Mesothelial cell of epicardium (in vitro differentiated cells): ENCODE measurements at places on chromosomes 16 and 17.

- DNase-seq = no peak
These were observed 65.7 kb upstream of the LRRC37A3 start for GRCh38 chr17:64984851-64985521.

DNA sequence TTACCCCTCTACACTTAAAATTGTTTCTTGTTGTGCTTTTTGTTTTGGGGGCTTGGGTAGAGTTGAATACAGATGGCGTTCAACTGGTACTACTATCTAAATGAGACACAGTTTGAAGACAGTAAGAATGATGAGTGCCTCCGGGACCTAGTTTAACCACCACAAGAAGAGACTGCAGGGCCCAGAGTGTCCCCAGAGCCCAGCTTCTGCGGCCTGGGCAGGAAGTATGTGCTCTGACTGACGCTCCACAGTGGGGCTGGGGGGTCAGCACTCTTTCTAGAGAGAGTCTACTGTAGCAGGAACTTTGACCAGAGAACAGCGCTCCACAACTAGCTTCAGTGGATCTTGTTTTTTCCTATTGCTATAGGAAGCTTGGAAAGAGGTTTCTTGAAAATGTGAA, 174.0 kb downstream of the VPS53 start:
- no peak for DNase-seq

DNA sequence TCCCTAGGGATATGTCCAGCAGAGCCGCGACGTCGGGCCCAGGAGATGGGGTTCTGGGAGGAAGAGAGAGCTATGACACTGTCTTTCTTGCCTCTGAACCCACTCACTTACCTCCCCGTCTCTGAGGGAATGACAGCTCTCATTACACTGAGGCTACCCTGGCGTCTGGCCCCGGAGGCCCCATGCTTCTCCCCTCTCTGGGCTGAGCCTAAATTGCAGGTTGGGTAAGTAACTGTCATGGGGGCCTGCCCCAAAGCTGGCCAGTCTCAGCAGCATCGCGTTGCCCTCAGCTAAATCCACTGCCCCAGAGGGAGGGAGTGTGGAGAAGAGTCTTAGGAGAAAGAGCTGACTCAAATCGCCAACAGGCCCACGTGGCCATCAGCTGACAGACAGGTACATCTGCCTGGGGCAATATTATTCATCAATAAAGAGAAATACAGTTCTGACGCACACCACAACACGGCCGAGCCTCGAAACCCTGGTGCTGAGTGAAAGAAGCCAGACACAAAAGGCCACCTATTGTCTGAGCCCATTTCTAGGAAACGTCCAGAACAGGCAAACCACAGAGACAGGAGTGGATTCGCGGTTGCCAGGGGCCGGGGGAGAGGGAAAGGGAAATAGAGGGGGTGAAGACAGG, 156.4 kb downstream of the C16orf95 start:
- DNase-seq = no peak

GRCh38 chr17:19660219-19660870, 11.8 kb downstream of the ALDH3A2 start:
- DNase-seq = no peak

- DNase-seq = peak; percentile 92
These were observed 611.3 kb upstream of the SALL1 start for GRCh38 chr16:51762081-51762996.

DNA sequence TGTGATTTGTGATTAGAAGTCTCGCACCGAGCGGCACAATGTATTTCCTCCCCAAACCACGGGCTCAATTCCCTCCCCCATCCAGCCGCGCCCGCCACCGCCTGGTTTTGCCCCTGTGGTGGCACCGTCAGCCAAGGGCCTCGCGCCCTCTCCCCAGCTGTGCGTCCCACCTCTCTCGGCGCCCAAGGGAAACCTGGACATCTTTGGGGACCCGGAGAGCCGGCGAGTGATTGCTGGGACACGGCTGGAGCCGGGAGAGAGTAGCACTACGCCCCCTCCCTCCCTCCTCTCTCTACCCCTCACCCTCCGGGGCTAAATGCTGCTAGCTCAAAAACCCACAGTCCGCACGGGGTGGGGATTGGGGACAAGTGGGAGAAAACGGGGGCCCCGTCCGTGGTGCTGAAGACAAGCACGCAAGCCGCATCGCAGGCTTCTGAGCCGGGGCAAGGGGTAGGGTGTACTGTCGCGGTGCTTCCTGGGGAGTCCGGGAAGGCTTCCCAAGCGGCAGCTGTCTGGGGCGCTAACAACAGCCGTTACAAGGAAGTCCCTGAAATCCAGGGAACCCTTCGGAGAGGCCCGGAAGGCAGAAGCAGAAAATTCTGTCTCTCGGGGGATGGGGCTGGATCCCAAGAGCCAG, 1.4 kb downstream of the CBLN1 start:
- DNase-seq = no peak

DNA sequence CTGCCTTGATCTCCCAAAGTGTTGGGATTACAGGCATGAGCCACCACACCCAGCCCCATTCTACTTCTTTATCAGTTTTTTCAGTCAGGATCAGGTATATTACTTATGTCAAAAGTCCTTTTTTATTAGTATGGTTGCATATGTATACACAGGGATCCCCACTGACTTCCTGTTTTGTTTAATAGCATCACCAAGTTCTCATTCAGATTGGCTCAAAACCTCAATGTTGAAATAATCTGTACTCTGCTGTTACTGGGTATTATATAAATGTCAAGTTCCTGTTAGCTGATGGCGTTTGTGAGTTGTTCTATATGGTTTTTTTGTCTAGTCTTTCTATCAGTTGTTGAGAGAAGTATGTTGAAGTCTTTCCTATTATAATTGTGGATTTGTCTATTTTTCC, 168.5 kb downstream of the BCAS3 start:
- no peak for DNase-seq

- no peak for DNase-seq
These were observed 46.7 kb downstream of the C16orf82 start for GRCh38 chr16:27113341-27113841.

DNA sequence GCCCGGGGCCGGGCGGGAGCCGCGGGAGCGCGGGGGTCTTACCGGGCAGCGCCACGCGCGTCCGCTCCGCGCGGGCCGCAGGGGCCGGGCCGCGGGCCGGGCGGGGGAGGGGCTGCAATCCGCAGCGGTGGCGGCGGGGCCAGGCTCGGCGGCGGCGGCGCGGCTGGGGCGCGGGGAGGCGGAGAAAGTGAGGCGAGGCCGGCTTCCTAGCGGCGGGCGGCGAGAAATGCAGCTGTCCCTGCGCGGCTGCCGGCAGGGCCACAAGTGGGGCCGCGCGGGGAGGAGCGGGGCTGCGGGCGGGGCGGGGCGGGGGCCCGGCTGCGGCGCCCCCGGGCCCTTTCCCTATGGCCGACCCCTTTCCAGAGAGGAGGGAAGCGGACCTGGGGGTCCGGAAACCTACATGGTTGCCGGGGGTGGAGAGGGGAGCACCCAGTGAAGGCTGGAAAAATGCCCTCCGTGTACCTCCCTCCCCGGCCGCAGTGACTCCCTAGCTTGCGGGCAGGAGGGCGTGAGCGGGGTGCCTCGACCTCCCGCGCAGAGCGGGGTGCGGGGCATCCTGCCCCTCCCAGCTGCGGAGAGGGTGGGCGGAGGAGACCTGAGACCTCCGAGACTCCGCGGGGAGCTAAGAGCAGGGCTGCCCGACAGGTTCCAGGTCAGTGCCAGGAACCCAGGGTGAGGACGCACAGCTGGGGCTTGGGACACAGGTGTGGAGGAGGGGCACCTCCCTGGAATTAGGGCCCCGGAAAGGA, at the start of gene CUEDC1:
Gene CUEDC1, minus strand, starts transcription at position 230 of the 749 bp plus-strand sequence. CDS start 69,848 bp downstream, outside the sequence.
- peak; percentile 84 for DNase-seq

DNA sequence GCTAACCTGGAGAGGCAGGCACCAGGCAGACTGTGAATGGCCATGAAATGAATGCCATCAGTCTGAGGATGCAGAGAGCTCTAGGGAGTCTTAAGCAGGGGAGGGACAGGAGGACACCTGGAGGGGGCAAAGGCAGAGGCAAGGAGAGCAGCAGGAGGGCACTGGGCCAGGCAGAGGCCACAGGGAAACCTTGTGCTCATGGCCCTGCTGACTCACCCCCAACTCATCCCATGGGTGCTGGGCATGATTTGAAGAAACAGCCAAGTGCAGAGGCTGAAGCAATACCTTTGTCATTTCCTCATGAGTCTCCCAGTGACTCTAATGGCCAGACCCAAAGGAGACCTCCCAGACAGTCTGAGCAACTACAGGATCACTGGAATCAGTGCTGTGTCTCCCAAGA, 141.4 kb downstream of the TMEM132E start:
- no peak for DNase-seq

DNA sequence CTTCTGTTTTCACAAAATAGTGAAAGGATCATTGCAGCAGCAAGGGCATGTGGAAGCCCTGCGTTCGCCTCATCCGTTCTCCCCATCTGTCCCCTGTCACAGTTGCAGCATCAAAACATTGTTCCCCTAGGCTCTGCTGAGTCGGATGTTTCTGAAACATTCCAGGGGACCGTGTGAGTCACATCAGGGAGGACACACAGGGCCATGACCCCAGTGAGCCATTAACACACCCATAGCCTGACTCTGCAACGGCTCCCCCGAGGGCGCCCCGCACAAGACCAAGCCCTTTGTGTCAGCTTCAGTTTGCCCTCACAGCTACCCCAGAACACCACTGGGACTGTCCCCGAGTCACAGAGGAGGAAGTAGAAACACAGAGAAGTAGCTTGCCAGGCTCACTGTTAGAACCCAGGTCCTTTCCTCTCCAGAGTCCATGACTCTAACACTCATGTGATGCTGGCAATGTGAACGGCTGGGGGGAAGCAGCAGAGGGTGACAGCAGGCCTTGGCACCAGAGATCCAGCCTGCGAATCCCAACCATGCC, 63.3 kb upstream of the HSBP1 start:
- DNase-seq = no peak

- DNase-seq = no peak
These were observed 283.1 kb upstream of the TNRC6C start for GRCh38 chr17:77675411-77675810.

GRCh38 chr17:12055889-12056288, 35.2 kb downstream of the MAP2K4 start:
- DNase-seq = no peak

GRCh38 chr17:4247971-4248388, 15.8 kb downstream of the ANKFY1 start:
- no peak for DNase-seq

DNA sequence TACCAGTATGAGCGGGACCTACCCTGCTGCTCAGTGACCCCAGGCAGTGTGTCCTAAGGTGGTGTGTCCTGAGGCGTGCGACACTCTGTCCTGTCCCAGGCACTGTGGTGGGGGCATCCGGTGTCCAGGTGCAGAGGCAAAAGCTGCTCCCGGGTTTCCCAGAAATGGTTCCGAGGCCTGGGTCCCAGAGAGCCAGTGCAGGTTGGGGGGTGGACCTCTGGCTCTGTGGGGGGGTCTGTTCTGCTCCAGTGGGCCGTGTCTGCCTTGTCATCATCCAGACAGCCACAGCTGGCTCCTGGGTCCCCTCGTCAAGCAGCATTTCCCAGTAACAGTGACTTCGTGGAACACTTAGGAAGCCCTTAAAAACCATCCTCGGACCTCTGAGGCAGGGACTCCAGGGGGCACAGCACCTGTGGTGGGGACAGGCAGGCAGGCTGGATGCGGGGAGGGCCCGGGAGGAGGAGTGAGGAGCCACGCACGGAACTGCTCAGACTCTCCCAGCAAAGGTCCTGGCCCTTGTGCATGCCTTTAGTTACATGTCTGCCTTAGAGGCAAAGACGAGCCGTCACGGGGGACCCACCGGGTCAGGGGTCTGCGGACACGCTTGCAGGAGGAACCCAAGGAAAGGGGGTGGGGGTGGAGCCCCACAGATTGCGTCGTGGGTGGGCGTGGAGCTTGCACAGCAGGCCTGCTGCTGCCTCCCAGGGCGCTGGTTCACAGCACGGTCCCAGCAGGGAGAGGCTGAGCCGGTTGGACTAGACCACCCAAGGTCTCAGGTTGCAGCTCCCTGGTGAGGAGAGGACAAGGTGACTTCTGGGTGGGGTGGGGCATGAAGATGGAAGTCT, 5.6 kb downstream of the SLC16A3 start:
- no peak for DNase-seq

GRCh38 chr16:5642436-5642835, 544.8 kb upstream of the EEF2KMT start:
- no peak for DNase-seq

- DNase-seq = no peak
These were observed 216.7 kb downstream of the PMP22 start for GRCh38 chr17:15048381-15048780.

- peak; percentile 28 for DNase-seq
These were observed 17.9 kb downstream of the GAA start for GRCh38 chr17:80119271-80119791.

DNA sequence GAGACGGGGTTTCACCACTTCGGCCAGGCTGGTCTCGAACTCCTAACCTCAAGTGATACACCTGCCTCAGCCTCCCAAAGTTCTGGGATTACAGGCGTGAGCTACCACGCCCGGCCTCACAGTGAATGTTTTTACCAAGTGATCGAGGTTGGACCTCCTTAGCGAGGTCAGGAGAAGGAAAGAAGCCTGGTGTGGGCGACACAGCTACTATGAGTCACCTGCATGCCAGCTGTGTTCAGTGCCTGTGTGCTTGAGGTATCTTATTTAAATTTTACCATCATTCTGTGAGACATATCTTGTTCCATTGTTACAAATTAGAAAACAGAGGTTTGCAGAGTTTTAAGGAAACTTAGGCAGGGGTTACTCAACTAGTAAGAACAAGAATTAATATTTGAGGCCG, 174.8 kb upstream of the DYNLRB2 start:
- DNase-seq = no peak

DNA sequence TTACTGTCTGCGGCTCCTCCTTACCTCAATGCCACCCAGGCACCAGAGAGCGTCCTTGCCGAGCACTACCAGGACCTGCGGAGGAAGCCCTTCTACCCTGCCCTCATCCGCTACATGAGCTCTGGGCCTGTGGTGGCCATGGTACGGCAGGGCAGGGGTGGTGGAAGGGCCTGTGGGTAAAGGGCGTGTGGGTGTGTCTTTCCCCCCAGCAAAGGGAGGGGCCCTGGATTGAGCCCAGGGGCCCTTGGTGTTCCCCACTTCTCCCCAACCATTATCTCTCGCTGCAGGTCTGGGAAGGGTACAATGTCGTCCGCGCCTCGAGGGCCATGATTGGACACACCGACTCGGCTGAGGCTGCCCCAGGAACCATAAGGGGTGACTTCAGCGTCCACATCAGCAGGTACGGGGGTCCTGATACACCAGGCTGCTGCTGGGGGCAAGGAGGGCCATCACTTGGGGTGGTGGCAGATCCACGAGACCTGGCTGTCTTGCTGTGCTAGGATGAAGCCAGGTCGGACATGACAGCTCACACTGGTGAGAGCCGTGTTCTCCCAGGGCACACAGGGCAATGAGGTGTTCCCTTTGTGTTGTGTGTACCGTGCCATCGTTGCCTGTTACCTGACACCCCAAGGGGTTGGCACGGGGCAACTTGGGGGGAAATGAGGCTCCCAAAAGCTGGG, 2.2 kb upstream of the DECR2 start:
- DNase-seq = no peak

GRCh38 chr17:19510903-19511302, 22.8 kb upstream of the SLC47A1 start:
- no peak for DNase-seq

DNA sequence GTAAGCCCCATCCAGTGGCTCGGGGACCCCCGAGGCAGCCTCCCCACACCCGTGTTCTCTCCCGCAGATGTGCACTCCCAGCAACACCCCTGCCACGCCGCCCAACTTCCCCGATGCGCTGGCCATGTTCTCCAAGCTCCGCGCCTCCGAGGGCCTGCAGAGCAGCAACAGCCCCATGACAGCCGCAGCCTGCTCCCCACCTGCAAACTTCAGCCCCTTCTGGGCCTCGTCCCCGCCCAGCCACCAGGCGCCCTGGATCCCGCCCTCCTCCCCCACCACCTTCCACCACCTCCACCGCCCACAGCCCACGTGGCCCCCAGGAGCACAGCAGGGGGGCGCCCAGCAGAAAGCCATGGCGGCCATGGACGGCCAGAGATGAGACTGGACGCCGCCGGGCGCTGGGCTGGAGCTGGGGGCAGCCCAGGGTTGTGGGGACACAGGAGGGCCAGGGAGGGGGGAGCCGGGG, 5.0 kb downstream of the UBALD2 start:
- DNase-seq = no peak
